ENCODE measurements at places on chromosomes 5 and 9. TPM values are rescaled to one million over a fixed set of nuclear protein-coding genes. Genes with fewer than 3 reads are reported as not detected.

DNA sequence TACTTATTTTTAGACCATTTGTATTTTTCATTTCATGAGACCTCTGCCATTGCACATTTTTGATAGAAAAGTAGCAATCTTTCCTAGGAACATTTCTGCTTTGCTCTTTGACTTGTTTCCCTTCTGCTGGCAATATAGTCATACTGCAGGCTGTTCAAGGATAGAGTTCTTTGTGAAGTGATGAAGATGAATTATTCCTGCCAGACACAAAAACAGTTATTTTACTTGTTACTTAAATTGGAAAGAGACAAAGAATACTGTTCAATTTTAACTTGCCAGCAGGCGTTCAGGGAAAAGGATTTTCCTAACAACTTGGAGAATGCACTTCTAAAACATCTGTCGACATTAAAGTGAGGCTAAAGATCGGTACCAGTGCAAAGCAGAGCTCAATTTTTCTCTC lies 251.7 kb upstream of the ACTBL2 start:
- DNase-seq: no peak

DNA sequence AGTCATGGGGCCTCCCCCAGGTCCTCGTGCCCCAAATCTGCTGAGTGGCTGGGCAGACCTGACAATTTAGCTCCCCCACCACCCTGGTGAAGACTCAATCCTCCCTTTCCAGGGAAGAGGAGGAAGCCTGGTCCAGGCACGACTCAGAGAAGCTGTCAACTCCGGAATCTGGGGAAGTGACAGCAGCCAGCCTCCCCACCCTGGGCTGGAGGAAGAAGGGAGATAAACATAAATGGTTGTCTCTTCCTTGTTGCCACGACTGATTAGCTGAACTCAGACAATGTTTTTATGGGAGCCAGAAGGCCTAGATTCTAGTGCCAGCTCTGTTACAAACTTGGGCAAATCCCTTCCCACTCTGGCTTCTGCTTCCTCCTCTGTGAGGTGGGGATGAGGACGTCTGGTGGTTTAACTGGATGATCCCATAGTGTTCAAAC lies 15.4 kb downstream of the CCDC69 start:
- no peak for DNase-seq

DNA sequence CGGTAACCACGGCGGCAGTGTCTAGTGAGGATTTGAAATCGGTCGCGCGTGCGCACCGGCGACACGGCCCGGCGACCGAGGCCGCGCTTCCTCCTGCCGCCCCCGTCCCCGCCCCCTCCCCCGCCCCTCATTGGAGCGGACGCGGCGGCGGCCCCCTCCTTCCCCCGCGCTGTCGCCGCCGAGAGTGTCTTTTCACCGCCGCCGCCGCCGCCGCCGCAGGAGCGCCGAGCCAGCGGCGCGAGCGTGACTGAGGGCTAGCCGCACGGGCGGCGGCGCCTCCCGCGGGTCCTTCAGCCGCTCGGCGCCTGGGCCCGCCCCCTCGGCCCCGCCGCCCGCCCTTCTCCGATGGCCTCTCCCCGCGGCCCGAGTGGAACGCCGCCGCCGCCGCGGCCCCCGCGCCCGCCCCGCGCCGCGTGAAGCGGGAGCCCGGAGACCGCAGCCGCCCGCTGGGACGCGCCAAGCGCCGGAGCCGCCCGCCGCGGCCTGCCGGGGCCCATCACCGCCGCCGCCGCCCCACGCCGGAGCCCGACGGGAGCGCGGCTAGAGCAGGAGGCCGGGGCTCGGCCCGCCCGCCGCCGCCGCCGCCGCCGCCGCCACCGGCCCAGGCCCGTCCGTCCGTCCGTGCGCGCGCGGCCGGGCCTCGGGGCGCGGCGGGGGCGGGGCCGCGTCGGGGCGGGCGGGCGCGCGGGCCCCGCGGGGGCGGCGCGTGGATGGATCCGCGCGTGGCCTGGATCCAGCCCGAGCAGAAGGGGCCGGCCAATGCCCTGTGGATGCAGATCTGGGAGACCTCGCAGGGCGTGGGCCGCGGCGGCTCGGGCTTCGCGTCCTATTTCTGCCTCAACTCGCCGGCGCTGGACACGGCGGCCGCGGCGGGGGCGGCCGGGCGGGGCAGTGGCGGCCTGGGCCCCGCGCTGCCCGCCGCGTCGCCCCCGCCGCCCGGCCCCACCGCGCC lies at the start of gene TENT4A:
Gene TENT4A (plus strand): TSS at position 159 of the 952 bp plus-strand sequence. CDS start 552 bp downstream, at position 711.
- no peak for DNase-seq

Gene UNC5A
- 0.10 TPM for total RNA-seq

Gene BSPRY
- total RNA-seq: not detected

Data from RPMI7951 (cell line).